LNCaP clone FGC (cell line): ENCODE measurements at places on chromosomes 1 and 21.

DNA sequence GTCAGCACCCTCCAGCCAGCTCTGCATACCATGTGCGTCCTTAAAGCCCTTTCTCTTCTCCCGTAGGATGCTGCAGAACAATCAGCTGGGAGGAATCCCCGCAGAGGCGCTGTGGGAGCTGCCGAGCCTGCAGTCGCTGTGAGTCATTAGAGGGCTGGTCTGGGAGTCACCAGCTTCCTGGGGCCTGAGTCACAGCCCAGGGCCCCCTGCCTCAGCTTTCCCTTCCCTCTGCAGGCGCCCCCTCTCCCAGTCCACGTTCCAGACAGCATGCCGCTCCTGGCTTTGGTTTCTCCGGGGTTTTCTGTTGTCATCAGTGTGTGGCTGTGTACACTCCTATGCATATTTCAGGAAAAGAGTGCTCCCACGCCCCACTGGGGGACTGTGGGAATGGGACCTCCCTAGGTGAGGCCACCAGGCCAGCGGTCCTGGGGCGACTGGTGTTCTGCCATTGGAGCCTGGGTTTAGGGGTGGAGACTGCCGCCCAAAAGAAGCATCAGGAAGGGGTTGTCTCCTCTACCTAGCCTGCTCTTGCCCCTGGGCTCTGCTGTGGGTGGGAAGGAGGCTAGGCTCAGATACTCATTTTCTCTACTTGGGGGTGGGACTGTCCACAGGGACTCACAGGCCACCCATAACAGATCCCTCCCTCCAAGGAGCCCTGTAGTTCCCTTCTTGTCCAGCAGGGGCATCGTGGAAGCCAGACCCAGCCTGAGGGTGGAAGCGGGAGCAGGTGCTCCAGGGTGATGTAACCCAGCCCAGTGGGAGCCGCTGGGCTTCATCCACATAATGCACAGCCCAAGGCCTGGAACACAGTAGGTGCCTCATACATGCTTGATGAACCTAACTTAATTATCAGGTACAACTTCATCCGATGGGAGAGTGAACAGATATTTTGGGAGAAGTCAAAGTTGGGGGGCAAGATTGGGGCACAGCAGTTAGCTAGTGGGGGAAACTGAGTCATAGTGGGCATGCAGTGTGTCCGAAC, 42.5 kb downstream of the LGR6 start:
- DNase-seq, result peak; percentile 32

DNA sequence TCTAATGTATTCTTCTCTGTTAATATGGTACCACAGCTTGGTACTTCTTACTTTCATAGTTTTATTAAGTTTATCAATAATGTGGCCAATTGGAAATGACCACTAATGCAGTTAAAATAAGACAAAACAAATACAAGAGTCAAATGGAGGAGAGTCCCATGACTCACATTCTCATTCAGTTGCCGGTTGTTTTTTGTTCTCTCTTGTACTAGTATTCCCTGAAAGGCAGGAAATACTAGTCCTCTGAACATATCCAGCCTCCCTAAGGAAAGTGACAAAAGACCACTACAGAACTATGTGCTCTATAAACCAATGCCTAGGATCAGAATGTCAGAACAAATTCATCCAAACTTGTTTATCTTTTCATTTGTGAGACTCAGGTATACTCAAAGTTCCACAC, 165.2 kb upstream of the SAMSN1 start:
- no peak for DNase-seq

DNA sequence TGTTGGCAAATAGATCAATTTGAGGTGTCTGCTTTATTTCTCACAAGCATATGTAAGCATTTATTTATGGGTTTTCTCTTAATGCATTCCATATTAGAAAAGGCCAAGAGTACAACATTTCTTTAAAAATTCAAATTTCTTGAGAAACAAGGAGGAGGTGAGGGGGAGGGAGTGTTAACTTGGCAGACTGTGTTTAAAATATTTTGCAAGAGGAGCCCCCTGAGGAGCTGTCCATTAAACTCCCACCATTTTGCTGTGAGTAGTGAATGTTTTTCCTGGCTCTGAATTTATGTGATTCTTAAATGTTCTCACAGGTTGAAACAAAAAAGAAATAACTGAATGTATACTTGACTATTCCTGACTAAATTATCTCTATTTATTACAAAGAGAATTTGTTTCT, 363.8 kb downstream of the PTPRC start:
- no peak for DNase-seq

DNA sequence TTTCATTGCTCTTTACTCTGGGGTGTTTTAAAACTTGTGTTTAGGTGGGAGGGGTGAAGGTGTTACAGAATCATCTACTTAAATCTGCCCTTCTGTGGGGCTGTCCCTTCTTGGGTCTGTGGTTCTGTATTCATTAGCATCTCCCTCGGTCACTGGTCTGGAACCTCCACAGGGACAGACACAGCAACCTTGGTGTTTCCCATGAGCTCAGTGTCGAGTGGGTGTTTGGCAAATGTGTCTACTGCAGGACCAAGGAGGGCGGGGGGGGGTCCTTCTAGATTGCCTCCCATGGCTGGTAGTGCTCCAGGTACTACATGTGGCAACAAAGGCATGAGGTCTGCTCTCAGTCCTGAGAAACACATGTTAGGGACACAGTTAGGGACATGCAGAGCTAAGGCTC, 273.4 kb downstream of the PCP4 start:
- no peak for DNase-seq

DNA sequence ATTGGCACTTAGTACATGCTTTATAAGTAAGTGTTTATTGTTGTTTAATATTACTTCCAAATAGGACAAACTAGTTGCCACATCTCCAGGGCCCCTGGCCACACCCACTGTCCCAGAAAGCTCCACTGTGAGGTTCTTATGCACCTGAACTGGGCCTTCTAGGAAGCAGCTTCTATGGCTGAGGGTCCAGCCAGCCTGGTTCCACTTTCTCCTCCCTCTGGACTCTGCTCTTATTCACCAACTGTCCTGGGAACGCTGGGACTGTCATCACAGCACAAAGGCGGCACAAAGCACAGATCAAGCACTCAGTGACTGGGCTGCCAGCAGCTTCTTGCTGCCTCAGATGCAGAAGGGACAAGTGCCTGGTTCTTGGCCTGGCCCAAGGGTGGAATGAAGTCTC, 29.6 kb upstream of the ZNF648 start:
- no peak for DNase-seq

GRCh38 chr1:240350910-240351331, 259.2 kb downstream of the FMN2 start:
- DNase-seq, result no peak

DNA sequence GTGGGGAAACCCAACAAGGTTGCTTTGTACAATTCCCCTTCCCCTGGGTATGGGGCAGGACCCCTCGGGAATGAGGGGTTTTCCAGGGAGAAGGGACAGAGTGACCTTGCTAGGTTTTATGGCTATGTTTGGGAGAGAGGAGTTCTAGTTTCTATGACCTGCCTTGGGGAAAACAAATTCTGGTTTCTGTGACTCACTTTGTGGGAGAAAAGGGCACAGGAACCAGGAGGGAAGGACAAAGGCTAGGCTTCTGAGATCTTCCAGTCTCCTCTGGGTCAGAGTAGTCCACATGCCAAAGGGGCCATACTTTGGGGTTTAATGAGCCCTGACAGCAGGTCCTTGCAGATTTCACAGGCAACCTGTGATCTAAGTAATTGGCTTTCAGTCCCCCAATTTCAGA, 5.5 kb upstream of the PTGER3 start:
- DNase-seq, result no peak

GRCh38 chr21:38289705-38290485, 33.1 kb downstream of the KCNJ15 start:
- no peak for DNase-seq

DNA sequence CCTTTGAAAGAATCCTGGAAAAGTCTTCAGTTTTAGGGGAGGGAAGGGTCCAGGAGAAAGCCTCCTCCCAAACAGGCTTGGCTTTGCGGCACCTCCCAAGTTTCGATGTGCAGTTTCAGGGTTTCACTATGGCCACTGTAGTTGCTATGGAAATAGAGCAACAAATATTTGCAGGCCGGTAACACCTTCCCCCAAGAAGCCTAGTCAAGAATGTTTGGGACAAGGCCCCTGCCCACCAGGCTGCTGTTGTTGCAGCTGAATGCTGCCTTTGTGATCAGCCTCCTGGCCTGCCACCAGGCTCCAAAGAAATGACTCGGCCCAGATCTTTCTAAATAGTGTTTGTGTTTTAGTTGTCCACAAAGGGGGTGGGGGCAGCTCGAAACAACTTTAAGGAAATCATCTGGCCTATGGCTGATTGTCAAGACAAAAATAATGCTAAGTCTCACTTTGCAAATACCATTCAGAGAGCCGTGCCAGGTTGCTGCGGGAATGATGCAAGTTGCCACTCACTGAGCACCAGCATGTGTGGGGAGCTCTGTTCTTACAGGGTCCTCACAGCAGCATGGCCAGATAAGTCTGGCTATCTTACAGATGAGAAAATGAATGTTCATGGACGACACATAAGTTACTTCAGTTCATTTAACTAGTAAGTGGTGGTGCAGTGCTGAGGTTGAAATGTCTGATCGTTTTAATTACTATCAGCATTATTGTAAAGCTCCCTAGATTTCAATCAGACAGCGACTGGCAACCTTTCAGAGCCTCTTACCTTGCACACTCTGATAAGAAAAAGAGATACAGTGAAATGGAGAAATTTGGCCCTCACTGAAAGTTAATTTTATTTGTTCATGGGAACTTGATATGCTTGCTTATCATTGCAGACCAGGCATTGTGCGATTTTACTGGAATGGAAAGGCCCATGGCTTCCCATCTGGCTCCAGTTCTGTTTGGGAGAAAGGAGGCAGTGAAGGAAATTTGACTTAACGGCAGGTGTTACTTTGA, 91.2 kb upstream of the JUN start:
- no peak for DNase-seq
